Stimulated activated CD4-positive, alpha-beta T cell treated with anti-CD3 and anti-CD28 coated beads, Interleukin-12 subunit alpha, Interleukin-12 subunit beta, amount 100 ng/mL, for 48 hours (primary cell): ENCODE measurements at places on chromosomes 16 and 17.

DNA sequence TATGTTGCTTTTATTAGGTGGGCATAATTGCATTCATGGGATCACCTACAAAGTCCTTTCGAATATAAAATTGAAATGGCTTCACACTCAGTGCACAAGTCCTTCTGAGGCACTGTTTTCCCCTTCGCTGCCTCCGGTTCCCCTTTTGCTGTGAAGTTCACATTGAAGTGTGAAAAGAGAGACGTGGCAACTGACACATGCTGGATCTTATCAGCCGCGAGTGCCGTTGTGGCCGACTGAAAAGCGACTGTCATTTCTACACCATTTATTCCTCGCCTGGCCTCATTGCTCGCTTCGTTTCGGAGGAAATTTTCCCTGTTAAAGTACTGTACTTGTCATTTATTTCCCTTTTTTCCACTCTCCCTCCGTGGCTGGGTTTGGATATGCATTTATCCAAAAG, 423.5 kb downstream of the MAF start:
- no peak for DNase-seq

DNA sequence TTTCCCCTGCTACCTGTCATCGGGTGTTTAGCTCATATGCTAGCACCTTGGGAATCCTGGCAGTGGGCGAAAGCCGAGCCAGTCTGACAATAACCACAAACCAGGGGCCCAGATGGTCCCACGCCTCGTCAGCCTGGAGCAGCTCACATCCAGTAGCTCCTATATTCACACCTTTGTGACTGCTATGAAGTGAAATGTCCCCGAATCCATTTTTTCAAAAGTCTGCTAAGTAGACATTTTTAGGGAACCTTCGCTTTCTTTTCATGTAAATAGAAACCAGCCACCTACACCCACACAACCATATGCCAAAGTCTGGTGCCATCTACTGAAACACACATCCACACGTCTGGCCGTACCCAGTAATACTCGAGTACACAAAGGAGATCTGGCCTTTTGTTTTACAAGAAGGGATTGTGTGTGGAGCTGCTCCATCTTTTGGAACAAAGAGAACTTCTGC, 176.8 kb downstream of the SLC39A11 start:
- DNase-seq, result no peak

DNA sequence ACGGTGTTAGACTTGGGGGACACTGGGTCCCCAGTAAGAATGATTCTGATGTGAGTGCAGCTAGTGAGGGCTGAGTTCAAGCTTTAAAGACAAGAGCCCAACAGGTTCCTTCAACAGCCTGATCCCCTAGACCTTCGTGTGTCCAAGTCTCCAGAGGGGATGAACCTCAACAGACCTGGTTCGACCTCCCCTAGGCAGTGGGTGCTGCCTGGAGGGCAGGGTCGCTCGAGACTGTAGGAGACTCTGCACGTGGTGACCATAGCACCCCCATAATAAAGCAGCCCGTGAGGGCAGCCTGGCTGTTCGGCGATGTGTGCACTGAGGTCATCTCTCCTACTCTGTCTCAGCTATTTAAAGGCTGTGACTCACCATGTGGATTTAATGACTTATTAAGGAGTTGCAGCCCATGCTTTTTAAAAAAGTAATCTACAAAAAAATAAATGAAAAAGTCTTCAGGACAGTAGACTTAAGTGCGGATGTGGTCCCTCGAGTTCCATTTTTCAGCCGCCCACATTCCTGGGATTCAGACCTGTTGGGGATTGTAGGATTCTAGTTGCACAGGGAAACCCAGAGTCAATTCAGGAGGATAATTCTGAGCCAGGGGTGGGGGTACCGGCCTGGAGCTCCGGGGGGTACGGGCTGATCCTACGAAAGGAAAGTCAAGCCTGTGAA, 23.4 kb upstream of the METRNL start:
- no peak for DNase-seq

- DNase-seq, result no peak
Measured at GRCh38 chr17:77148077-77148939, 7.5 kb downstream of the SEC14L1 start.

DNA sequence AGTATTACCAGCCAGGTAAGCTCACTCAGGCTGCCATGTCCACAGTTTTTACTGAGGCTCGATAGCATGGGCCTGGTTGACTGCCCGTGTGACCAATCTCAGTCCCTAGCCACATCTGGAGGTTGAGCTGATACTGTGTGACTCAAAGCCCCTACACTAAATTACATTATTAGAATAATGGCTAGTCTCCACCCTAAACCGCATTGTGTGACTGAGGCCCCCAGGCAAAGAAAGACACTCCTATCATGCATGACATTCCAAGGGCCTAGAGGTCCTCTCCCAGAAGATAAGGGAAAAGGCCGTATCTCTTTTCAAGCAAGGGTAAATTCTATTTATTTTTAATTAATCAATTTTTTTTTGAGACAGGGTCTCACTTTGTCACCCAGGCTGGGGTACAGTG, 505.3 kb downstream of the HAPSTR1 start:
- DNase-seq, result no peak

DNA sequence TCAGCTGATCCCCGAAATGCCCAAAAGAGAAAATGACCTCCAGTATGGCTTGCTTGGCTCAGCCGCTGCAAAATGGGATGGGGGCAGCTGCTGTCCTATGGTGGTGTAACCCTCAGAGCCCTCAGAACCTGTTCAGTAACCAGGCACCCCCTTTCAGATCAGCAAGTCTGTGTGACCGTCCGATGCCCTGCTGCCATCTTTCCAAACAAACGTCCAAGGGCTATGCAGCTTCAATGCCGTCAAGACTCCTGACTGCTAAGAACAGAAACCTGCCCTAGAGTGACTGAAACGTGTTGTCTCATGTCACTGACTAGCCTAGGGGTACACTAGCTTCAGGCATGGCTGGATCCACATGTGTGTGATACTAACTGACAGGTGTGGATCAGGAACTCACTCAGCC, 70.4 kb downstream of the GNAO1 start:
- DNase-seq, result no peak

DNA sequence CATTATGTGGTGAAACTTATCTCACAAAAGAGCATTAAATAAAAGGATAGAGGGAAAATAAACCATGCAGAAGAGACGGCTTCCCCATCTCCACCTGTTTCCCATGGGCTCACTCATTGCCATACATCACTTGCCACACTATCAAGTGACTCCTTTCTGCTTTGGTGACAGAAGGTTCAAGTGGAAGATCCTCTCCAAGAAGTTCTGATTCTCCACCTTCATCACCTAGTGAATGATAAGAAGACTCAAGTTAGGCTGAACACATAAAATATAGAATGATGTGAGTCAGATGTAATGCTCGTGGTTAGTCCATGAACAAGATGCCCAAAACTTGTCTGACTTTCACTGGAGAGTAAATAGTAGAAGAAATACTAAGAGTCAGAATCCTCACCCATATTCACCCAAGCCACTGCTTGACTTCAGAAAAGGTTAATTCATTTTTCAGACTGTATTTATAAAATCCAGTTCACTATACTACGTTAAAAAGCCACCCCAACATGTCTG, 100.1 kb upstream of the TOB1 start:
- DNase-seq, result no peak

- no peak for DNase-seq
Measured at GRCh38 chr17:8420041-8420934, 15.4 kb upstream of the NDEL1 start.
